Stimulated activated CD4-positive, alpha-beta T cell treated with anti-CD3 and anti-CD28 coated beads, Interleukin-4, amount 100 ng/mL, for 4 hours (primary cell): ENCODE measurements at places on chromosomes 6 and 20.

DNA sequence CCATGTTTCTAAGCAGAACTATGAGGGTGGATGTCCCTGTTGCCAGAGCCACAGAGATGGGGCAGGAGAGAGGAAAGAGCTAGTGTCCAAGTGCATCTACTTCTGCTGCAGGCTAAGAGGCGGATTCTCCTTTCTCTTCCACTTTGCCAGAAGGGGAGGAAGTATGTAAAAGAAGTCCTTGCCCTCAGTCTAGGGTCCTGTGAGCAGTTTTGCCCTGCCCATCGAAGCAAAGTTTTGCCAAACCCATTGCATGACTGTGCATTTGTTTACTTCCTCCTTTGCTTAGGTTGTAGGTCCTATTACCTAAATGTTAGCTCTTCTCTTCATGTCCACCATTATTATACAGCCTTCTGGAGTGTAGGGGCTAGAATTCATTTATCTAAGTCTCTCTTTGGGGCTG is 106.2 kb upstream of the ARMC2 start:
- no peak for DNase-seq

GRCh38 chr20:8208226-8208625 is 76.2 kb downstream of the PLCB1 start:
- no peak for DNase-seq

DNA sequence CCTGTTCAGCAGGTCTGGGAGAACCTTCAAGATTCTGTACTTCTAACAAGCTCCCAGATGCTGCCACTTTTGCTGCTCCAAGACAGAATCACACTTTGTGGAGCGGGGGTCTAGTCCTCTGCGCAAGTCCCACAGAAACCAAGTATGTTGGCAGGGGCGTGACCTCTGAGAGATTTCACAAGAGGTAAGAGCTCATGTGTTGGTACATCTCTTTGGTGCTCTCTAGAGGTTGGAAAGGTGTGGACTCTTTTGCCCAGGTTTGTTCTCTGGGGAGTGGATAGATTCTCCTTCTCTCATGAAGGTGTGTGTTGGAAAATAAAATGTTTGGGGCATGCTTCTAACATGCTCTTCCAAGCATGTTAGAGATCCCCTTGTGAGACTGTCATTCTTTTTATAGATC is 340.9 kb upstream of the IRAK1BP1 start:
- no peak for DNase-seq

GRCh38 chr6:21523652-21524051 is 69.9 kb upstream of the SOX4 start:
- no peak for DNase-seq

GRCh38 chr20:4820806-4821518 is 99.3 kb downstream of the PRND start:
- no peak for DNase-seq

- DNase-seq: no peak
Measured at GRCh38 chr6:4928426-4928825, 75.4 kb downstream of the RPP40 start.

DNA sequence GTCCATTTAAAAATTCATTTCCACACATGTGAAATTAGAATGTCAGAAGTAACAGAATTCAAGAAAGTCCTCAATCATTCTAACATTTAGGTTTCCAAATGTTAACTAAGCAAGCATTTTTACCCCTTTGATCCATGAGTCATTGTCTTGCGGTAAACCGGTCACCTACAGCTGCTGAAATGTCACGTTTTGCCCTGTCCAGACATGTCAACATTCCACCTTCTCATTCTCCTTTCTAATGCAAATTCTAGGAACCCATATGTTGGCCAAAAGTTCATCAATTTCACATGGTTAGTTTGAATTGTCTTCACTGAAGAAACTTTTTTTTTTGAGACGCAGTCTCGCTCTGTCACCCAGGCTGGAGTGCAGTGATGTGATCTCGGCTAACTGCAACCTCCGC is 117.2 kb downstream of the IPCEF1 start:
- no peak for DNase-seq

DNA sequence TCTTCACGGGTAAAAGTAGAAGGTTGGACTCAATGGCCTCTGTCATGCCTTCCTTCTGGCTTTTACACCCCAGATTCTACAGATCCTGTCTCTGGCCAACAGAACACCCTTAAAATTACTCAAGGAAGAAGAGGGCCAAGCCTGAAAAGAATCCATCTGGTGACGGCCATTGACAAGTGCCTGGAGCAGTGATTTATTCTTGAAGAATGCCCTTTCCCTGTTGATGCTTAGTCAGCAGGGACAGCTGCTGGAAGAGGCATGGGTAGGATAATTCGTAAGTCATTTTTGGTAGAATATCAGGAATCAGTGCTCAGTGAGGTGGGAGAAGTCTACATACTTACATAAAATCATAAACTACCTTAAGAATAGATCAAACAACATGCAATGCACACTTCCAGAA is 397.9 kb downstream of the SAMD5 start:
- no peak for DNase-seq

DNA sequence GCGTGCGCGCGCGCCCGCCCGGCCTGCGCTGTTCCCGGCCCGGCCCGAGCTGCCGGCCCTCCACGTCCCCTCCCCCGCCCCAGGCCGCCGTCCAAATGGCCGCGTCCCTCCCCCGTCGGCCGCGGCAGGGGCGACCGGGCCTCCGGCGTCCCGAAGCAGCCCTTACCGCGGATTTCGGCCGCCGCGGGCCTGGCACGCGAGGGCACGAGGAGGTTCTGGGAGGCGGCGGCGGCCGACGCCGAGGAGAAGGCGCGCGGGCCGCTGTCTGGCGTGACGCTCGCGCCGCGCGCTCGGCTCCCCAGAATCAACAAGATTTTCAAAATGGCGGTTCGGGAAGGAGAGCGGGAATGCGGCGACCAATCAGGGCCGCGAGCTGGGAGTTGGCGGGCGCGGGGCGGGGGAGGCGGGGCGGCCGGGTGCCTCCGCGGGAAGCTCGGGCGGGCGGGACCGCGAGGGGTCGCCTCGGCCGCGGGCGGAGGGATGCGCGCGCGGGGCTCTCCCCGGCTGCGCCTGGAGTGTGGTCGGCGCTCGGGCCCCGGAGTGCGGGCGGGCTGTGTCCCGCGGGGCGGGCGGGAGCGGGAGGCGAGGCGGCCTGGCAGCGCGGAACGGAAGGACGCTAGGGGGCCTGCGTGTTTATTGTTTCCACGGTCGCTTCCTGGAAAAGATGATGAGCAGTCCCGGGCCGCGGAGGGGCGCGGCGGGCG is at the start of gene DEK:
DEK (minus strand) TSS at position 312 of the 704 bp plus-strand sequence. CDS start 543 bp downstream, outside the sequence.
- peak; percentile 77 for DNase-seq

DNA sequence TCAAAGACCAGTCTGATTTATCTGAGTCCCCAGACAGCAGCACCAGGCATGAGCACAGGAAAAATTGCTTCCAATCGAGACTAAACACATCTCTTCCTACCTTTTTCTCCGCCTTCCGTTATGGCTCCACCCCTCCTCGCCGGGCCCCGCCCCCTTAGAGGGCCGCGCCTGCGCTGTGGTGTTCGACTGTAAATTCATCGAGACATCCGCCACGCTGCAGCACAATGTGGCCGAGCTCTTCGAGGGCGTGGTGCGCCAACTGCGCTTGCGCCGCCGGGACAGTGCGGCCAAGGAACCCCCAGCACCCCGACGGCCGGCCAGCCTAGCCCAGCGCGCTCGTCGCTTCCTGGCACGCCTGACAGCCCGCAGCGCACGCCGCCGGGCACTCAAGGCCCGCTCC is 8.9 kb downstream of the REM1 start:
- no peak for DNase-seq

GRCh38 chr6:23180504-23181293 is 611.3 kb downstream of the HDGFL1 start:
- no peak for DNase-seq

- no peak for DNase-seq
Measured at GRCh38 chr6:52735071-52735470, 28.2 kb downstream of the GSTA2 start.

- no peak for DNase-seq
Measured at GRCh38 chr6:149869275-149869892, 5.2 kb upstream of the LRP11 start.

GRCh38 chr20:45583502-45583901 is 4.4 kb upstream of the WFDC8 start:
- DNase-seq: no peak
